ENCODE measurements at places on chromosomes 7 and 10. TPM values are rescaled to one million over a fixed set of nuclear protein-coding genes. Genes with fewer than 3 reads are reported as not detected.

PGAM1 gene
- 546 TPM for total RNA-seq

AMZ1 gene
- total RNA-seq = not detected

C7orf33 gene
- total RNA-seq = not detected

DNA sequence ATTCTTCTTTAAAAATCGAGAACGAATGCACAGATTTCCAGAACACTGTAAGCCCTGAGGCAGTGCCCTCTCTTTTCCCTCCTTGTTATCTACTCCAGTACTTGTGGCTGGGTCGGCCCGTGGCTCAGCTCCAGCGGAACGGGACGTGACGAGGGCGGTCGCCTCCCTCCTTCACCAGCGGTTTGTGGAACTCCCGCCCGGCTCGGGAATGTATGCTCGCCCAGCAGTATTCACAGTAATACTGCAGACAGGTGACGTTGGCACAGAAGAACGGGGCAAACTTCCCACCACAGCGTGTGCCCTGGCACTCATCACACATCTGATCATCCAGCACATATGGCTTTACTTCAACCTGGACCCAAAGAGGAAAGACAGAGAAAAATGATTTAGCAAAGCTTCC lies 128.5 kb downstream of the BTAF1 start:
- no peaks in the 10 kb centered on the region for H3K36me3 ChIP-seq
- no peak for DNase-seq
- H3K27ac ChIP-seq = no peak overlapping the region
- H3K4me3 ChIP-seq = no peak overlapping the region
- H3K4me1 ChIP-seq = peaks cover 9% of the 10 kb centered on the region

DNA sequence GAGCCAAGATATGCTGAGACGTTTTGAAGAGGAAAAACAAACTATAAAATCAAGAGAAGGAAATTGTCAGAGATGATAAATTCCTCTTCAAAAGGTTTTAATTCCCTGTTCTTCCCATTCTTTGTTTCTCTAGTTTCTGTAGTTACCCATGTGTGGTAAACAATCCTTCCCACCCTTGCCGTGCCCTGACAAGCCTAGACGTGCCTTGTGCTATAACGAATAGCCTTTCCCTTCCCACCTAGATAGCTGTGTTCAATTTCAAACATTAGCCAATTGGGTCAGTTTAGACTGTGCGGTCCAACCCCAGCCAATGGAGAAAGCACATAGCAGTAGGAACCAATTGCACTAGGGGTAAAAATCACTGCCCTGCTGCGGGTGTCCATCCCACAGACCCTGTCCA lies 138.1 kb downstream of the RALA start:
- no peak overlapping the region for H3K27ac ChIP-seq
- H3K4me3 ChIP-seq = no peak overlapping the region
- H3K36me3 ChIP-seq = no peaks in the 10 kb centered on the region
- H3K4me1 ChIP-seq = peaks cover 4% of the 10 kb centered on the region
- no peak for DNase-seq
- no peaks in the 10 kb centered on the region for H3K27me3 ChIP-seq

BLNK gene
- total RNA-seq = not detected

SH3PXD2A gene
- total RNA-seq = 7.6 TPM

PAPSS2 gene
- 2.6 TPM for total RNA-seq

DNA sequence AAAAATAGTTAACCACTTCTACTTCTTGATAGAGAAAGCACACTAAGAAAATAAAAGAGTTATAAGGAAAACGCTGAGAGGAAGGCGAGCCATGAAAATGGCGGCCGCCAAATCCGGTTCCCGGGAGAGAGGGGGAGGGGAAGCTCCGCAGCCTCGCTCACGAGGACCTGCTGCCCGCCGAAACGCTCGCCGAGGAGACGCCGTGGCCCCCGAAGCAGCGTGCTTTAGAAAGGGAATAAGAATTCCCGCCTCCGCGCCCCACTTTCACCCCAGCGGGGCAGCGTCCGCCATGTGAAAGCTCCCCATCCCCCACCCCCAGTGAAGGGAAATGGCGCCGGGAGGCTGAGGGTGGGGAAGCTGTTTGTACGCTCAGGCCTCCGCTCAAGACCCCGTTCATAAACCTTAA lies 505 bp downstream of the HNRNPA2B1 start:
- peaks cover 53% of the 10 kb centered on the region for H3K4me1 ChIP-seq
- peak overlapping the region; percentile 100 for H3K27ac ChIP-seq
- H3K27me3 ChIP-seq = no peaks in the 10 kb centered on the region
- peaks cover 79% of the 10 kb centered on the region for H3K36me3 ChIP-seq
- DNase-seq = peak; percentile 81

GRCh38 chr7:114931656-114932011 lies 9.7 kb downstream of the MDFIC start:
- no peaks in the 10 kb centered on the region for H3K36me3 ChIP-seq
- no peak overlapping the region for H3K4me3 ChIP-seq
- DNase-seq = no peak
- no peaks in the 10 kb centered on the region for H3K27me3 ChIP-seq
- H3K4me1 ChIP-seq = peaks cover 36% of the 10 kb centered on the region
- no peak overlapping the region for H3K27ac ChIP-seq

DNA sequence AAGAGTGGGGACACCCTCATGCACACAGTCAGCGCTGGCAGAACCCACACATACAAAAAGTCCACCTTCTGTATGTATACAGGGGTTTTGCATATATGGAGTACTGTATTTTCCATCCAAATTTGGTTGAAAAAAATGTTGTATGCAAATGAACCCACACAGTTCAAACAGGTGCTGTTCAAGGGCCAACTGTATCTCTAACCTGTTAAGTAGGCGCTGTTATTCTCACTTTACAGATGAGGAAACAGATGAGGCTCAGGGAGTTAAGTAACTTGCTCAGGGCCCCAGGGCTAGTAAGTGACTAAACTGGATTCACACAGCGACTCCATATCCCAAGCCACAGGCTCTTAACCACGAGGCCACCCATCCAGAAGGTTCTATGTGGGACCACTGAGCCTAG lies 69.9 kb downstream of the C10orf105 start:
- H3K27ac ChIP-seq = no peak overlapping the region
- no peaks in the 10 kb centered on the region for H3K4me1 ChIP-seq
- H3K4me3 ChIP-seq = no peak overlapping the region
- H3K27me3 ChIP-seq = no peaks in the 10 kb centered on the region
- DNase-seq = no peak
- no peaks in the 10 kb centered on the region for H3K36me3 ChIP-seq

DNA sequence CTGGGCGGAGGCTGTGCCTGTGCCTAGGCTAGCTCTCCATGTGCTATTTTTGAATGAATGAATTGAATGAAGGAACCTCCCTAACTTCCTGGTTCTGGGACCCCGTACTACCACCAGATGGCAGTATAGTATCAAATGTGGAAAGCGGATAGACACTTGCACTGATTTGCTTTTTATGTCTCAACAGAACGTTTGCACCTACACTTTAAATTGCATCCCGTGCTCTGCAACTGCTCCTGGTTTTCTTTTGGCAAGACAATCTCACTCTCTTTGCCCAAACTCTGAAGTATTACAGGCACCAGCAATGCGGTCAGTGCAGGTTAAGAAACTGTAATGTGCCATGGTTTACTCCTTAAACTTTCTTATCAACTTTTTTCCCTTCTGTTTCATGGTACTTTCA lies 6.5 kb downstream of the FZD8 start:
- H3K4me1 ChIP-seq = no peaks in the 10 kb centered on the region
- H3K4me3 ChIP-seq = no peak overlapping the region
- no peak overlapping the region for H3K27ac ChIP-seq

DNA sequence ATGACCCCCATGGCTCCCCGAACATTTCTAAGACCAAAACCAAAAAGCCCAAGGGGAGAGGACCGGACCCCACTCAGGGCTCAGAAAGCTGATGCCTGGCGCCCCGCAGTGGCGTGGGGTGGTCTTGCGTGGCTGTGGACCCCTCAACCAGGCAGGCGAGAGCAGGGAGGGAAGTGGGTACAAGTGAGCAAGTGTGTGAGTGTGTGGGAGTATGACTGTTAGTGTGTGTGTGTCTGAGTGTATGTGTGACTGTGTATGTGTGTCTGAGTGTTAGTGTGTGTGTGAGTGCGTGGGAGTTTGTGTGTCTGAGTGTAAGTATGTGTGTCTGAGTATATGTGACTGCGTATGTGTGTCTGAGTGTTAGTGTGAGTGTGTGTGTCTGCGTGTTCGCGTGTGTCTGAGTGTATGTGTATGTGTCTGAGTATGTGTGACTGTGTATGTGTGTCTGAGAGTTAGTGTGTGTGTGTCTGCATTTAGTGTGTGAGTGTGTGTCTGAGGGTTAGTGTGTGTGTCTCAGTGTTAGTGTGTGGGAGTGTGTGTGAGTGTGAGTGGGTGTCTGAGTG lies 34.0 kb upstream of the INSIG1 start:
- H3K27ac ChIP-seq = no peak overlapping the region
- no peak overlapping the region for H3K4me3 ChIP-seq
- H3K36me3 ChIP-seq = no peaks in the 10 kb centered on the region
- DNase-seq = no peak

- H3K4me1 ChIP-seq = peaks cover 7% of the 10 kb centered on the region
- H3K27ac ChIP-seq = no peak overlapping the region
- peaks cover 36% of the 10 kb centered on the region for H3K27me3 ChIP-seq
- H3K36me3 ChIP-seq = peaks cover 6% of the 10 kb centered on the region
Observed at GRCh38 chr7:129191272-129191671, 2.8 kb downstream of the SMO start.

PDK4 gene
- total RNA-seq = 0.33 TPM

- H3K27ac ChIP-seq = peak overlapping the region; percentile 57
- H3K4me1 ChIP-seq = peaks cover 22% of the 10 kb centered on the region
- H3K4me3 ChIP-seq = peak overlapping the region; percentile 87
- H3K36me3 ChIP-seq = no peaks in the 10 kb centered on the region
Observed at GRCh38 chr10:7471720-7472367, 61.0 kb upstream of the SFMBT2 start.

OPN4 gene
- total RNA-seq = not detected

KIF11 gene
- total RNA-seq = 25.6 TPM

DNA sequence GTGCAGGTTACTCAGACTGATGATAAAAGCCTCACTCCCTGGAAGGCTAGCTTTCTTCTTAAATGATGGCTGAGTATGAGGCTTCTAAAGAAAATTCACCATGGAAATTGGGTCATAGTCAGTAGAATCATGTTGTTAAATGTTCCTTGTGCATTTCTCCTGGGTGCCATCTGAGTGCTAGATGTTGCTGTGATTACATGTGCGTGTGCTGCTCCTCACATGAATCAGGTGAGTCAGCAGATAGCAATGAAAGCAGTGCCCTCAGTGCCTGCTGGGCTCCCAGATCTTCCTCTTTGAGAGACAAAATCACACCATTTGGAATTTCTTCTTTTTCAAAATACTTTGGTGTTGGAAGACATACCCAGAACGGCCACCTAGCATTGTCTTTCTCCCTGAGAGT lies 331.7 kb downstream of the XPNPEP1 start:
- H3K36me3 ChIP-seq = no peaks in the 10 kb centered on the region
- DNase-seq = no peak
- H3K4me1 ChIP-seq = no peaks in the 10 kb centered on the region
- no peak overlapping the region for H3K27ac ChIP-seq
- H3K4me3 ChIP-seq = no peak overlapping the region
- H3K27me3 ChIP-seq = no peaks in the 10 kb centered on the region

KAZALD1 gene
- not detected for total RNA-seq

GRCh38 chr7:16926283-16926682 lies 44.5 kb upstream of the AGR3 start:
- H3K27ac ChIP-seq = no peak overlapping the region
- no peak for DNase-seq
- H3K27me3 ChIP-seq = no peaks in the 10 kb centered on the region

DNA sequence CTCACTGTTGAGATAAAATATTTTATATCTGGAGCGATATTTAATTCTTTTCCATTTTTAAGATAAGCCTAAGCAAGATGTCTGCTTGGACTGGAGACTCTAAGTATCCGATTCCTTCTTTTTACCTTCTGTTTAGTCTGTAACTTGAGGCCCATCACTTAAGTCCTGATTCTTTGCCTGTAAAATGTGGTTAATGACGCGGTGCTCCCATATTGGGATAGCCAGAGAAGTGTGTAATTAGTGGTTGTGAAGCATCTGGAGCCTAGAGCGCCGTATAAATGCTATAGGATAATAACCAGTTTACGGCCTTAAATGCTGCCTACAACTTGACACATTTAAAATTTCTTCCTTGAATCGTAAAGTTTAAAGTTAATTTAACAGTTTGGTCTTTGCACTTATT lies 132.9 kb downstream of the CHN2 start:
- H3K4me1 ChIP-seq = no peaks in the 10 kb centered on the region
- no peak for DNase-seq
- no peak overlapping the region for H3K27ac ChIP-seq
- no peaks in the 10 kb centered on the region for H3K27me3 ChIP-seq
- no peak overlapping the region for H3K4me3 ChIP-seq
- H3K36me3 ChIP-seq = no peaks in the 10 kb centered on the region

GRCh38 chr10:97765201-97765600 lies 6.6 kb downstream of the SFRP5 start:
- no peak overlapping the region for H3K4me3 ChIP-seq
- H3K27me3 ChIP-seq = peaks cover 5% of the 10 kb centered on the region
- H3K27ac ChIP-seq = peak overlapping the region; percentile 49

PON1 gene
- not detected for total RNA-seq

NUDT5 gene
- total RNA-seq = 111 TPM

GRCh38 chr10:131727560-131727959 lies 173.2 kb upstream of the PPP2R2D start:
- H3K27ac ChIP-seq = no peak overlapping the region
- H3K36me3 ChIP-seq = no peaks in the 10 kb centered on the region
- H3K27me3 ChIP-seq = peaks cover 14% of the 10 kb centered on the region

GRCh38 chr7:20299145-20299544 lies 31.6 kb upstream of the ITGB8 start:
- peaks cover 7% of the 10 kb centered on the region for H3K4me1 ChIP-seq
- no peak for DNase-seq
- H3K4me3 ChIP-seq = no peak overlapping the region
- no peaks in the 10 kb centered on the region for H3K27me3 ChIP-seq
- H3K36me3 ChIP-seq = peaks cover 9% of the 10 kb centered on the region

GRCh38 chr7:31107106-31108090 lies 55.3 kb downstream of the ADCYAP1R1 start:
- H3K27ac ChIP-seq = no peak overlapping the region
- H3K36me3 ChIP-seq = no peaks in the 10 kb centered on the region
- no peak for DNase-seq
- no peak overlapping the region for H3K4me3 ChIP-seq
- no peaks in the 10 kb centered on the region for H3K4me1 ChIP-seq
- H3K27me3 ChIP-seq = no peaks in the 10 kb centered on the region

TRIL gene
- total RNA-seq = not detected

- no peaks in the 10 kb centered on the region for H3K4me1 ChIP-seq
- H3K4me3 ChIP-seq = no peak overlapping the region
- no peak for DNase-seq
- H3K27ac ChIP-seq = no peak overlapping the region
- H3K27me3 ChIP-seq = no peaks in the 10 kb centered on the region
Observed at GRCh38 chr10:36624551-36625100, 500.8 kb upstream of the ANKRD30A start.

OSBPL3 gene
- total RNA-seq = 70.4 TPM

DNA sequence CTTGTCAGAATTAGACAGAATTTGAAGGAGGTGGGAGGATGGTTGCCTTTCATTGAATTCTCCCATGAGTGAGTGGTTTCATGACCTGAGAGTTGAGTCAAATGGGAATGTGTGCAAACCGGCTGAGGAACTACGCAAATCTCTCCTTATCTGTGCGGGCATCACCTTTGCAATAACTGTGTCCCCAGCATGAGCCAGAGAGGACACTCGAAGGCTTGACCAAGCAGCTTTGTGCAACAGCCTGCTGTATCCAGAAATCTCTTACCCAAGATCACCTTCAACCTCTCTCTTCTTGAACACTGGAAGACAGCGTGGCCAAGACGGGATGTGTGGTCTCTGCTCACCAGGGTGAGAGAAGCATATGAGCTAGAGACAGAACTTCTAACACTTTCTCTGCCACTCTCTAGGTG lies 93.8 kb upstream of the IKZF1 start:
- no peaks in the 10 kb centered on the region for H3K36me3 ChIP-seq
- no peak for DNase-seq
- peak overlapping the region; percentile 55 for H3K27ac ChIP-seq

GRCh38 chr10:122296363-122297120 lies 25.4 kb downstream of the BTBD16 start:
- peaks cover 10% of the 10 kb centered on the region for H3K27me3 ChIP-seq
- peaks cover 7% of the 10 kb centered on the region for H3K4me1 ChIP-seq
- H3K27ac ChIP-seq = no peak overlapping the region
- no peak for DNase-seq
